ENCODE measurements at places on chromosomes 13 and 19.

DNA sequence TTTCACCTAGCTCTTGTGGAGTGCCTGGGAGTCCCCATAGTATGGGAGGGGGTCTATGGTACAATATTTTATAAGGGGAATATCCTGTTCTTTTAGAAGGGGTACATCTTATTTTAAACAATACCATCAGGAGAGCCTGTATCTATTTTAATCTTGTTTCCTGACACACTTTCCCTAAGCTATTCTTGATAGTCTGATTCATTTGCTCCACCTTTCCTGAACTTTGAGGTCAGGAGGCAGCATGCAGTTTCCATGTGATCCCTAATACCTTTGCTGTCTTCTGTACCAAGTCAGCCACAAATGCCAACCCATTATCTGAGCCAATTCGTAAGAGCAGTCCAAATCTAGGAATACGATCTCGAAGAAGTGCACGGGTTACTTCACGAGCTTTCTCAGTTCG is 86.2 kb downstream of the SLC25A15 start:
- no peak for DNase-seq

DNA sequence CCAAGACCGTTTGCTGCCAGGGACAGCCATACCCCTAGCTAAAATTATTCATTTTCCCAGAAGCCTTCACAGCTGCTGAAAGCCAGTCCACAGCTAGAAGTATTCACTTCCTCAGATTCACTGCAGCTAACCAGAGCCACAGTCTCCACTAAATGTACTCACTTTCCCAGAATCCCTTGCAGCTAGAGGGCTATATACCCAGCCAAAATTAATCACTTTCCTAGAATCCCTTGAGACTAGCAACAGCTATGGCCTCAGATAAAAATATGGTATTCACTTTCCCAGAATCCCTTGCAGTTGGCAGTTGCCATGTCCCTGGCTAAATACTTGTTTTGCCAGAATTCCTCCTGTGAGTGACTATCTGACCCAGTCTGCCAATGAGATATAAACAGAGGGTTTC is 13.8 kb upstream of the MEIS3 start:
- DNase-seq = no peak

DNA sequence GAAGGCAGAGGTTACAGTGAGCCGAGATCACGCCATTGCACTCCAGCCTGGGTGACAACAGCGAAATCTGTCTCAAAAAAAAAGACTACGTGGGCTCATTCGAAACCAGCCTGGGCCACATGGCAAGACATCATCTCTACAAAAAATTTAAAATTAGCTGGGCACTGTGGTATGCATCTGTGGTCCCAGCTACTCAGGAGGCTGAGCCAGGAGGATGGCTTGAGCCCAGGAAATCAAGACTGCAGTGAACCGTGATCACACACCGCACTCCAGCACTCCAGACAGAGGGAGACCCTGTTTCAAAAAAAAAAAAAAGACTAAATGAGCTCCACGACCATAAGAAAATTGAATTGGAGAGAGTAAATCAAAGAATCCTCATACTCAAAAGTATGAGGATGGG is 53.1 kb downstream of the SLC7A1 start:
- DNase-seq = no peak

DNA sequence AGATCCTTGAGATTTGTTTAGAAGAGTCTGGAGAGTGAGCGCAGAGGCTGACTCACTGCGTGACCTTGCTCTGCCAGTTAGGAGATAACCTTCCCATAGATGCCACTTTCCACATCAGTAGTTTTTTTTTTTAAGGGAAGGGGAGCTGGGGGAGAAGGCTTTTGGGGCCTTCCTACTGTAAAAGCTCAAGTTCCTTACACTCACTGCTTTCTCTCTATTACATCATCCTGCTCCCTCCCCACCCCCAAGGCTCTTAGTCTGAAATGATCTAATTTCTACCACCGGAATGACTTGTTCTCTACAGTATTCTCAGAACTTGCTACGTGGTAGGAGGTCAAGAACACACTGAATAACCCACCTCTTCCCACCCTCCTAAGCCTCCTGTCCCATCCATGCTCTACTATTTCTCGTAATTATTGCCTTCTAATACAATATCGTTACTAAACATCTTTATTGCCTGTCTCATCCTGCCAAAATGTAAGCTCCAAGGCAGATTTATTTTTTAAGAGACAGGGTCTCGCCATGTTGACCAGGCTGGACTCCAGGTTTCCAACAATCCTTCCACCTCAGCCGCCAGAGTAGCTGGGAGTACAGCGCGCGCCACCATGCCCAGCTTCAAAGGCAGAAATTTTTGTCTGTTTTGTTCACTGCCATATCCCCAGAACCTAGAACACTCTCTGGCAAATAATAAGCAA is 1.2 kb downstream of the LONP1 start:
- no peak for DNase-seq

DNA sequence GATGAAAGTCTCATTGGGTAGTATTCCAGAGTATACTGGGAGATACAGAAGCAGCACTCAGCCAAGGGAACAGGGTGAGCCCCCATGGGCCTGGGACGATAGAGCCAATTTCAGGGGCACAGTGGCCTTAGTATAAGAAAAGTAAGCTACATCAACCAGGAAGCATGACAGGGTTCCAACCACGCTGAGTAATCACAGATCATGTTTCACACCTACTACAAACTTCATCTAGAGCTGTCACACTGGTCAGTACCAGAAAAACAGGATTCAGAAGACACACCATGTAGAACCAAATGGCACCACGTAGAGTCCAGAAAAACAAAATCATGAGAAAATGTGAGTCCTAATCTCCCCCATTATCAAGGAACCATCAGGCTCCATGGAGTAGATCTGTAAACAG is 1292.4 kb upstream of the MIR17HG start:
- no peak for DNase-seq

GRCh38 chr13:100347968-100348367 is 240.6 kb downstream of the GGACT start:
- no peak for DNase-seq

DNA sequence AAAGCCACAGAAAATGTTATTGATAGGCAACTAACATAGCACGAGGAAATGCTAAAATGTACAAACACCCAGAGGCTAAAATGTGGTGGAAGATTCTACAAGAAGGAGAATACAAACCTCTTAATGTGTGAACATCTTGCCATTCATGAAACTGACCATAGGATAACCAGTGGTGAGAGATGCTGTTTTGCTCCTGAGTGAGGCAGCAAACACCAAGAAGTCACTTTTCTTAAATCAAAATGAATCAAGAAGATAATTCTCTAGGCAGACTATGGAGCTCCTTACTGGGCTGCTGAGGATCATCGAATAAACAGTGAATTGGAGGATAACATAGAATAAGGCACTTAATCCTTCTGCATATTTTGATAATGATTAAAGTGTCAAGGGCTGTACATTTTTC is 375.4 kb upstream of the SLITRK6 start:
- no peak for DNase-seq

- DNase-seq = peak; percentile 60
These were observed 1600.9 kb upstream of the MIR17HG start for GRCh38 chr13:89746554-89746953.

- DNase-seq = no peak
These were observed 1.4 kb downstream of the ANKRD10 start for GRCh38 chr13:110913322-110914080.

DNA sequence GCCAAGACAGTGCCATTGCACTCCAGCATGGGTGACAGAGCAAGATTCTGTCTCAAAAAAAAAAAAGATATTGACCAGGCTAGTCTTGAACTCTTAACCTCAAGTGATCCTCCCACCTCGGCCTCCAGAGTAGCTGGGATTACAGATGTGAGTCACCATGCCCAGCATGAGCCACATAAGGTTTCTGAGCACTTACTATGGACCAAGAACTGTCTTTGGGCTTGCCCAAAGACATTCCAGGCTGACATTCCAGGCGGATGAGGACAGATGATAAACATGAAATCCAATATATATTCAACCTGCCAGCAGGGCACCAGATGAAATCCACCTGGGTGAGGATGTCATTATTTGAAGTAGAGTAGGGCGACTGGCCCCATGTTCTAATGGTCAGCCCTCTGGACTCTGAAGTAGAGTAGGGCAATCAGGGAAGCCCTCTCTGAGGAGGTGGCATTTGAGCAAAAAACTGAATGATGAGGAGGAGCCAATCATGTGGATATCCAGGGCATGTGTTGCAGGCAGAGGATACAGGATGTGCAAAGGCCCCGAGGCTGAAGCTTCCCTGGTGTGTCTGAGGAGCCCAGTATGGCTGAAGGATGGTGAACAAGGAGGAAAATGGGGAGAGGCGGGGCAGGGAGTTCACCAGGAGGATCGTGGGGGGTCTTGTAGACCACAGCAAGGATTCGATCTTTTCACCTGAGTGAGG is 4.0 kb downstream of the C19orf38 start:
- no peak for DNase-seq

DNA sequence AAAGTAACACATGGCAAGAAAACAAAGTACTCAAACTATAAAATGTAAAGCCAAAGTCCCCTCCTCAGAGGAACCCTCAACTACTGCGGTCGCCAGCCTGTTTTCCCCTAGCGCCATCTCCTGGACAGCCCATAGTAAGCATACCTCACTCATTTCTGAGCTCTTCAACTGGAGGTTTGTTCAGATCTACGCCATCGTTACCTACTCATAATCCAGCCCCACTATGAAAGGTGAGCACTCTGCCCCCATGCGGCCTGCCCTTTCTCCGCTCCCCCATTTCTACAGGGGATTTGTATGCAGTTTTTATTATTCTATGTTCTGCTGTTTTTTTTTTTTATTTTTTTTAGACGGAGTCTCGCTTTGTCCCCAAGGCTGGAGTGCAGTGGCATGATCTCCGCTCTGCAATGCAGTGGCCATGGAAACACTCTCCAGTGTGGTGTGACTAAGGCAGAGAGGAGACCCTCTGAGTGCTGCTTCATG is 26.2 kb downstream of the OPA3 start:
- no peak for DNase-seq

- DNase-seq = peak; percentile 55
These were observed 2.0 kb downstream of the VSIG10L start for GRCh38 chr19:51339687-51340656.

DNA sequence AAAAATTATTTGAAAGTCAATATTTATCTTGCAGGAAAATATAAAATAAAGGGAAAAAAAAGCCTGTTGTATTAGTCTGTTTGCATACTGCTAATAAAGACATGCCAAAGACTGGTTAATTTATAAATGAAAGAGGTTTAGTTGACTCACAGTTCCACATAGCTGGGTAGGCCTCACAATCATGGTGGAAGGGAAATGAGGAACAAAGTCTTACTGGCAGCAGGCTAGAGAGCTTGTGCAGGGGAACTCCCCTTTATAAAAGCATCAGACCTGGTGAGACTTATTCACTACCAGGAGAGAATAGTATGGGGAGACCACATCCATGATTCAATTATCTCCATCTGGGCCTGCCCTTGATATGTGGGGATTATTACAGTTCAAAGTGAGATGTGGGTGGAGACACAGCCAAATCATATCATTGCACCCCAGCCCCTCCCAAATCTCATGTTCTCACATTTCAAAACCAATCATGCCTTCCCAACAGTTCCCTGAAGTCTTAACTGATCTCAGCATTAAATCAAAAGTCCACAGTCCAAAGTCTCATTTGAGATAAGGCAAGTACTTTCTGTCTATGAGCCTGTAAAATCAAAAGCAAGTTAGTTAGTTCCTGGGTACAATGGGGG is 1416.5 kb upstream of the SPRY2 start:
- DNase-seq = no peak

DNA sequence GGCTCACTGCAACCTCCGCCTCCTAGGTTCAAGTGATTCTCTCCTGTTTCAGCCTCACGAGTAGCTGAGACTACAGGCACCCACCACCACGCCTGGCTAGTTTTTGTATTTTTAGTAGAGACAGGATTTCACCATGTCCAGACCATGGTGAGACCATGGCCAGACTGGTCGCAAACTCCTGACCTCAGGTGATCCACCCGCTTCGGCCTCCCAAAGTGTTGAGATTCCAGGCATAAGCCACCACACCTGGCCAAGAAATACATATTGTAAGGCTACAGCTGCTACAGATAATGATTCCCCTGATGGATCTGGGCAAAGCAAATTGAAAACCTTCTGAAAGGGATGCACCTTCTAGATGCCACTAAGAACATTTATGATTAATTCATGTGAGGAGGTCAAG is 17.8 kb downstream of the PLPP2 start:
- DNase-seq = no peak

- no peak for DNase-seq
These were observed 40.6 kb downstream of the ZNF254 start for GRCh38 chr19:24127601-24128000.

DNA sequence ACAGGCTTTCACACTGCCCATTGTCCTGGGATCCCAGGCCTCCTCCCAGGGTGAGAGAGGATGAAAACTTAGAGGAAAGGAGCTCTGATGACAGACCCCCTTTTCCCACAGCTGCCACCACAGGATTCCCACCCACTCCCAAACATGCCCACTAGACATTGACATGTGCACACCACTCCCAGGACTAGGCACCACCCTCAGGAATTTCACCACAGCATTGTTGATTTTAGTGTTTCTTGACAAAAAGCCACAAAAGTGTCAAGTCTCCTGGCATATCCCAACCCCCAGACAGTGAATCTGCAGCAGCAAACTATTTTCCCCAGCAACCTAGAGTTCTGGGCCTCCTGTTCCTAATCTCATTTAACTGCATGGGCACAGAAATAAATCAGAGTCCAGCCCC is 10.1 kb downstream of the ZNF714 start:
- DNase-seq = no peak

DNA sequence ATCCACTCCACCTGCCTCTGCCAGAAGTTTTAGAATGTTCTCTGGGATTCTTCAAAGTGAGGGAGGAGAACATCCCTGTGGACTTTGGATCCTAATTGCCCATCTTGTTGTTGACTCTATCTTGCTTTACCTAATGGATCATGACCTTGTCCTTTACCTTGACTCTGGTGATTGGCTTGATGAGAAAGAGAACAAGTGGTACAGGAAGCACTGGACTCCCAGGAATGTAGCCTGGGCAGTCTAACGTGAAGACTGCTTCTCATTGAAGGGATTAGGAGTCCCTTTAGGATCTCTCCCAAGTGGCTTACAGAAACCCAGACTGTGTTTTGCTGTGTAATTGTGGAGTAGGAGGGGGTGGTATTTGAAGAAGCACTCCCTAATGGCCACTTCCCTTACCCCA is 63.9 kb downstream of the SLC10A2 start:
- no peak for DNase-seq

DNA sequence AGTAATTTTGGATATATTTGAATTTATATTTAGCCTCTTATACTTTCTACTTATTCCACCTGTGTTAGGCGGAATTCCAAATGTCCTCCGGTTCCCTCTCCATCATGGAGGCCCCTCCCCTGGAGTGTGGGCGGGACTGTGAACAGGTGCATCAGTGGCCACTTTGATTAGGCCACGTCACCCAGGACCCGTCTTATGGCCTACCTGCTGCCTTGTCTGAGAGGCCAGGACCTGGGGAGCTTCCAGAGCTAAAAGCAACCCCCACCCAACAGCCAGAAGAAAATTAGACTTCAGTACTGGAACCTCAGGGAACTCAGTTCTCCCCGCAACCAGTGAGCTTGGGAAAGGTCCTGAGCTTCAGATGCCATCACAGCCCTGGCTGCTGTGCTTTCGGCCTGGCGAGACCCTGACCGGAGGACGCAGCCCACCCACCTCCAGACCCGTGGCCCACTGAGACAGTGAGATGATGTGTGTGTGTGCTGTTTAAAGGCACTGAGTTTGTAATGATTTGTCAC is 200.2 kb upstream of the SOX1 start:
- no peak for DNase-seq

- DNase-seq = no peak
These were observed 52.5 kb downstream of the ARHGAP35 start for GRCh38 chr19:46913198-46913851.

All from NCI-H2171 (cell line).